Ascending aorta (tissue), 2 donors: ENCODE measurements at places on chromosomes 6 and 20. TPM values are rescaled to one million over a fixed set of nuclear protein-coding genes. Genes with fewer than 3 reads are reported as not detected.

CEP250 gene
- total RNA-seq: 17.0 TPM

- H3K27me3 ChIP-seq: no peaks in the 10 kb centered on the region
- no peaks in the 10 kb centered on the region for H3K36me3 ChIP-seq
- H3K4me1 ChIP-seq: no peaks in the 10 kb centered on the region
- no peak for DNase-seq
- no peak overlapping the region for H3K4me3 ChIP-seq
Measured at GRCh38 chr6:1535295-1535694, 74.4 kb upstream of the FOXC1 start.

DNA sequence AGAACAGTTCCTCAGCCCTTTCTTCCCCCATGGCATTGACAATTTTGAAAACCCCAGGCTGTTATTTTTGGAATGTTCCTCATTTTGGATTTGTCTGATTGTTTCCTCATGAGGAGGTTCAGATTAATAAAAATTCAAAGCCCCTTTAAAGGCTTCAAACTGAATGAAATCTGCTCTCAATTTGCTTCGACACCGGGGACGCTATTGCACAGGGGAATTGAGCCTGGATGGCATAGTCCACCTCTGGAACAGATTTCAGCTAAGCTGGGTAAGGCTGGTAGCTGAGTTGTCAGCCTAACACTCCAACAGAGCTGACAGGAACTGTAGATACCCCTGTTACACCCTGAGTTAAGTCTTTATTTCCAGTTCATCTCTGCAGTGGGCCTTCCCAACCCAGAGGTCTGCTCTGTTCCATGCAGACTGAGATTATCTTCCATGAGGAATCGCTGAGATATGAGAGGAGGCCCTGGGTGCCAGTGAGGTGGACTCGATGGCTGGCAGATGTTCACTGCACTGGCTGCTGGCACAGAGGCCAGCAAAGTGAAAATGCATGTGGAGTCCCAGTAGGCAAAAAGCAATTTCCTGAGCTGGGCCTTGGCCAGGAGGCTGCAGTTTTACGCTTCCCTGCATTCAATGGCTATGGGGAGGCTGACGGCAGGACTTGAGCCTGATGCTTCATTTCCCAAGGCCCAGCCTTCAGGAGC is 73.3 kb upstream of the PAX1 start:
- no peaks in the 10 kb centered on the region for H3K4me1 ChIP-seq
- H3K27ac ChIP-seq: no peak overlapping the region
- H3K4me3 ChIP-seq: no peak overlapping the region
- H3K27me3 ChIP-seq: no peaks in the 10 kb centered on the region

DNA sequence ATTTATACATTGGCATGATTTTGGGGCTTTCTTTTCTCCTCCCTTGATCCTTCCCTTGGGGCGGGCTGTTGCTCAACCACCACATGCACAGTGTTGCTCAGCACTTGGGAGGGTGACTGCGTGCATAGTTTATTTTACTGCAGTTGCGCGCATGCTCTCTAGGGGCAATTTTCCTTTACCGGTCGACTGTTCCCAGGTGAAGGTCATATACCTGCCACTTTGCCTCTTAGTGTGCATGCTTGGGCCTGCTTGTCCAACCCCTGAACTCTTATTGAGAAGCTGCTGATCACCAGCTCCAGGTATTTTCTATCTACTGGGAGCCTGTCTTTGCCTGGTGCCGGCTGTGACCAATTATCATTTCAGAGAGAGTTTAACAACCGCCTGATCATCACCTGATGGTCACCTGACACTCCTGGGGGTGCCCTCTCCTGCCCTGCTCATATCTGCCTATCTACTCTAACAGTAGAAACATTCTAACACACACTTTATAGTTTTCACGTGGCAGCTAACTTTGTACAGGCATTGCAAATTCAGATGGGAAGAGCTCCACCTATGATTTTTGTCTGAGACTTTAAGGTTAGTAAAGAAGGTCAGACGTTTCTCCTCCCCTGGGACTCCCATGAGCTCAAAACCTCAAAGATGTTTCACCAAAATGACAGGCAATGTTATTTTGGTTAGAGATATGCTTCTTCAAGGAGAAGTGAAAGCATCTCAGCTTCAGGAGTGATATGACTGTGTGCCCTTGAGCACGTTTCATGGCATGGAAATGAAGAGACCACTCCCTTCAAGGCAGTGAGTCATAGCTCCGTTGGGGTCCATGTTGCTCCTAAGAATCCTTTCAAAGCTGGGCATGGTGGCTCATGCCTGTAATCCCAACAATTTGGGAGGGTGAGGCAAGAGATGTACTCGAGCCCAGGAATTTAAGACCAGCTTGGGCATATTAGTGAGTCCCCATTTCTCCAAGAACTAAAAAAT is 227.5 kb upstream of the MYLIP start:
- no peaks in the 10 kb centered on the region for H3K27me3 ChIP-seq
- H3K36me3 ChIP-seq: no peaks in the 10 kb centered on the region
- peaks cover 6% of the 10 kb centered on the region for H3K4me1 ChIP-seq
- H3K27ac ChIP-seq: no peak overlapping the region
- H3K4me3 ChIP-seq: no peak overlapping the region

GRCh38 chr6:53837865-53838769 is 43.3 kb downstream of the LRRC1 start:
- H3K27me3 ChIP-seq: no peaks in the 10 kb centered on the region
- no peak for DNase-seq
- H3K27ac ChIP-seq: no peak overlapping the region
- H3K4me3 ChIP-seq: no peak overlapping the region
- H3K4me1 ChIP-seq: no peaks in the 10 kb centered on the region

DNA sequence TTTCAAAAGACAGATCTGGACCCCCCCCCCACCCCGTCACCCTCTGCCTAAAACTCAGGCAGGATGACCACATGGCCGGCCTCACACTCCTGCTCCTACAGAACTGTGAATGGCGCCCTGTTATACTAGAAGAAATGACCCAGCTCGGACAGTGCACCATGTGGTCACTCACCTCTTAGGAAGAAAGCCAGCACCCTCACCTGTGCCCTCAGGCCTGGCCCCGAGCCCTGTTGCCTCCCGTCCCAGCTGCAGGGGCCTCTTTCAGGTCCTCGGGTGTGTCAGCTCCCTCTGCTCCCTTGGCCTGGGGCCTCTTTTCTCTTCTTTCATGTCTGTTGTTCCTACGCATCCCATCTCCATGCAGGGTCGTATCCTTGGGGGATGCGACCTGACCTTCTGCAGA is 23.7 kb downstream of the OSBPL2 start:
- H3K4me1 ChIP-seq: peaks cover 4% of the 10 kb centered on the region
- peaks cover 69% of the 10 kb centered on the region for H3K36me3 ChIP-seq
- no peak overlapping the region for H3K27ac ChIP-seq
- no peak overlapping the region for H3K4me3 ChIP-seq
- no peaks in the 10 kb centered on the region for H3K27me3 ChIP-seq
